EL (cell line): ENCODE measurements at places on chromosomes 7 and 10.

DNA sequence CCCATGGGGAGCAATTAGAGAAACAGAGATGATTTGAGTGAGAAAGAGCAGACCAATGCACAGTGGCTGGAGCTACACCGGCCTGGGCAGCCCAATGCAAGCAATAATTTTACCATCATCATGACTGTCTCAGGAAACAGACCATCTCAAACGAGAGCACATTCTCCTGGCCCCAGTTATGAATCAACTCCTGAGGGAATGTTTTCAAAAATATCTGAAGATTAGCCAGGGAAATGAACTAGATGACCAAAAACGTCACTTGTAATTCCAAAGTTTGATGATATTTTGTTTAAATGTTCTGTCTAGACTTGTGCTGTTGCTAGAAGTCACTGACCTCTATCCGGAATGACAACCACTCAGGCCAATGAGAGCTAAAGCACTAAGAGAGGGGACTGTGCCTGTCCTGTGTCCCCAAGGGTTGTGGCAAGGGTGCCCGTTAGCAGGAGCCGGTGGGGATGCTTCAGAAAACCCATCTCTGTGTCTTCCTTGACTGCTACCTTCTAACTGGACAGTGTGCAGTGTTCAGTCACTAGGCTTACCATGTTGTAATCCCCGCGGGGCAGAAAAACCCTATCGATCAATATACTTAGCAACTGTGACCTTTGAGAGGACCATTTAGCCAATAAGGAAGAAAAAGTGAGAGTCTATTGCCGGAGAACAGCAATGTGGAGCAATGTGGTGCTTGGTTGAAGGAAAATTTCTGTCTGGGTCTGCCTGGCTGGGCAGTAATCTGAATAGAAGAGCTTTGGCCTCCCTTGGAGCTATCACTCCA is 202.4 kb downstream of the ADAM12 start:
- DNase-seq = no peak

DNA sequence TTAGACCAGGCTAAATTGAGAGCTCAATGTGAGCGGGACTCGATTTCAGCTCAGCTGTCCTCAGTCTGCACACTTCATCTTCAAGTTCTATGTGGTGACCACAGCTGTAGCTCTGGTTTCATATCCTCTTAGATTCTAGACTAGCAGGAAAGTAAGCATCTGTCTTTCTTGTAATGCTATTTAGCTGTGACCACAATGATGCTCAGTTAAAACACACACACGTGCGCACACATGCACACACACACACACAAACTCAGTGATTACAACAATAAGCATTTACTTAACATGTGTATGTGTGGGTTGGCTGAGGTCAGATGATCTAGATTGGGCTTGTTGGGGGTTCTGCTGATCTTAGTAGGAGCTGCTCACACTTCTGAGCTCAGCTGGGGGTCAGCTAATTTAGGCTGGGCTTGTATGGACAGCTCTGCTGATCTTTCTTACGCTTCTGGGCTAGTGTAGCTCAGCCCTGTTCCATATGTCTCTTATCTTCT is 82.5 kb downstream of the ZNF365 start:
- DNase-seq = no peak

DNA sequence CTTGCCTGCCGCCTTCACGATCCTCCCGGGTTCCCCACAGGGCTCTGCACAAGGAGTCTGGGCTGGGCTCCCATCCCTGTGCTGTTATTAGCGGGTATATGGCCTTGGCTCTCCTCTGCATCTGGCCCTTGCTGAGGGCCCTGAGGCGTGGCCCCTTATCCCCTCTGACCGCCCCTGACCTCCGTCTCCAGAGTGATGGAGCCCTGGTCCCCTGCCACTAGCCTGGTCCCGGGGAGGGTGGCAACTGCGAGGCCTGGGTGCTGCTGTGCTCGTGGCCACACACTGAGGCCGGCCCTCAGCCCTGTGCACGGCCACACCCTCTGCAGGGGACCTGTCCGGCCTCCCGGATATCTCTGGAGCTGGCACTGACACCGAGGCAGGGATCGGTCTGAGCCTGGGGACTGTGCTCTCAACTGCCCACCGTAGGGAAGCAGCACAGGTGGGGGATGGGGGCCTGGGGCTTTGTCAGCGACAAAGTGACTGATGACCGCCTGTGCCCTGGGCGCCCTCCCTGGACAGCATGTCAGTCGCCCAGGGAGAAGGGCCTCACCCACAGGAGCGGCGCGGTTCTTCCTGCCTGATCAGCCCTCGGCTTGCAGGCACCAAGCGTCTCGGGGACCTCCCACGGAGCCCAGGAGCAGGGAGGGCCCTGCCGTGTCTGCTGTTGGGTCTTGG is 72.4 kb downstream of the NKX6-2 start:
- DNase-seq = no peak

DNA sequence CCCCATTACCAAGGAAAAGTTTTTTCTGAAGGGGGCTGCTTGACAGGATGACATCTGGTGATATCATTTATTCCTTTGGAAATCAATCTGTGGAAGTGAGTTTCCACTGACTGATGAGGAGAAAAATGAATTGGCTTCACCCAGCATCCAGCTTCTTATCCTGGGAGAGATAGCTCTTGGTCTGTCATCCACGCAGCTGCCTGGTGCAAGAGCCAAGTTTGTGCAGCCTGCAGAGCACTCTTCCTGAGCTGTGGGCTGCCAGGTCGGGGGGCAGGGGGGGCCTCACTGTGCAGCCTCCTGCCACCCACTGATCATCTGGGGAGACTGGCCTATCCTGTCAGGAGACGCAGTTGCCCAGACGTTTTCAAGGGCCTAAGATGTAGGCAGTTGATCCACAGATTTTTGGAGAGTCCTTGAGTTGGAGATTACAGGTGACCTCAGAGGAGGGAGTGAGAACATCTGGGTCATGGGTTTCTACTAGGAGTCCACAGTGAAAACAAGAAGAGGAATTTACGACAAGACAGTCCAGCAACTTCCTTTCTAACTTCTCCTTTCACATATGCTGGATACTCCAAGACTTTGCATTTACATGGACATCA is 75.4 kb downstream of the EGFR start:
- DNase-seq = no peak

- no peak for DNase-seq
Measured at GRCh38 chr10:68566955-68567354, 6.8 kb downstream of the TET1 start.

DNA sequence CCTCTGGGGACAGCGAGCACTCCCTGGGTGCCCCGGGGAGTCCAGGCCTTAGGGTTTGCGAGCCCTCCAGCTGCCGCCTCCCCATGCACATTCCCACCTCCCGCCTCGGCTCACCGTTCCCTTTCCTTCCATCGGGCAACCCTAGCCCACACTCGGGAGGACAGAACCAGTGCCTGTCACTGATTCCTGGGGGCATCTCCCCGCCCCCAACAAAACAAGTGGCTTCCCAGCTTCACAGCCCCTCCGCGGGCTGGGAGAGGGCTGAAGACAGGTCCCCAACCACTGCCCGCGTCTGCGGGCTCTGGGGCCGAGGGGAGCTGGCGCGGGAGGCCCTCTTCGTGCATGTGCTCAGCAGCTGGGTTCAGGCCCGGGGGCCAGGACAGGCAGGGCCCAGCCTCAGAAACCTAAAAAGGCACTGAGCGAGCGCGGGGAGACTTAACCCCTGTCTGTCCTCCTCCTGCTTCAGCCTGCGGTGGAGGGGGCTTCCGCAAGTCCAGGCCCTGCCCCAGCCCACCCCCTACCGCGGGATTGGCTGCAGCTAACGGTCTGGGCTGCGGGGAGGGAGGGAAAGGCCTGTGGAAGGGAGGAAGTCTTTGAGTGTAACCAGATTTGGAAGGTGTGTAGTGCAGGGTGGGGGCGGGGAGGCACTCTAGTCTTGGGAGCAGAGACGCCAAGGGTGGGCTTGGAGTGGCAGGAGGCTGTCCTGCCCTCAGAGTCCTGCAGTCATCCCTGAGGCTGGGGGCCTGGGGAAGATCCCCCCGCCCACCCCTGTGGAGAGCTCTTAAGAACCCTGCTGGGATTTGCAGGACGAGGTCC is 1.2 kb downstream of the FLNC start:
- DNase-seq = peak; percentile 69

- DNase-seq = peak; percentile 90
Measured at GRCh38 chr7:106012935-106013439, 49.9 kb downstream of the CDHR3 start.

- peak; percentile 56 for DNase-seq
Measured at GRCh38 chr10:14822879-14823755, 14.7 kb downstream of the CDNF start.

- no peak for DNase-seq
Measured at GRCh38 chr10:33655165-33655815, 320.8 kb upstream of the NRP1 start.

- DNase-seq = peak; percentile 55
Measured at GRCh38 chr7:25844102-25844870, 307.7 kb upstream of the NFE2L3 start.

- DNase-seq = peak; percentile 85
Measured at GRCh38 chr10:16828114-16828568, 10.9 kb upstream of the RSU1 start.

GRCh38 chr10:57799625-57800024 is 468.1 kb downstream of the IPMK start:
- no peak for DNase-seq

- no peak for DNase-seq
Measured at GRCh38 chr7:102140952-102141370, 145.7 kb upstream of the SH2B2 start.

DNA sequence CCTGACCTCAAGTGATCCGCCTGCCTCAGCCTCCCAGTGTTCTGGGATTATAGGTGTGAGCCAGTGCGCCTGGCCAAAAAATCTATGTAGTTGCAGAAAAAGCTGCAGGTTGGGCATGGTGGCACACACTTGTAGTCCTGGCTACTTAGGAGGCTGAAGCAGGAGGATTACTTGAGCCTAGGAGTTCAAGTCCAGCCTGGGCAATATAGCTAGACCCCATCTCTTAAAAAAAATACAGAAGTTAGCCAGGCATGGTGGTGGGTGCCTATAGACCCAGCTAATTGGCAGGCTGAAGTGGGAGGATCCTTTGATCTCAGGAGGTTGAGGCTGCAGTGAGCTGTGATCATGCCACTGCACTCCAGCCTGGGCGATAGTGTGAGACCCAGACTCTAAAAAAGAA is 24.8 kb upstream of the CAMK1D start:
- DNase-seq = no peak

- DNase-seq = no peak
Measured at GRCh38 chr7:39199006-39199405, 221.3 kb downstream of the POU6F2 start.

GRCh38 chr7:94069162-94069739 is 65.1 kb upstream of the BET1 start:
- DNase-seq = peak; percentile 5

- no peak for DNase-seq
Measured at GRCh38 chr10:120897343-120897742, 46.2 kb downstream of the WDR11 start.

DNA sequence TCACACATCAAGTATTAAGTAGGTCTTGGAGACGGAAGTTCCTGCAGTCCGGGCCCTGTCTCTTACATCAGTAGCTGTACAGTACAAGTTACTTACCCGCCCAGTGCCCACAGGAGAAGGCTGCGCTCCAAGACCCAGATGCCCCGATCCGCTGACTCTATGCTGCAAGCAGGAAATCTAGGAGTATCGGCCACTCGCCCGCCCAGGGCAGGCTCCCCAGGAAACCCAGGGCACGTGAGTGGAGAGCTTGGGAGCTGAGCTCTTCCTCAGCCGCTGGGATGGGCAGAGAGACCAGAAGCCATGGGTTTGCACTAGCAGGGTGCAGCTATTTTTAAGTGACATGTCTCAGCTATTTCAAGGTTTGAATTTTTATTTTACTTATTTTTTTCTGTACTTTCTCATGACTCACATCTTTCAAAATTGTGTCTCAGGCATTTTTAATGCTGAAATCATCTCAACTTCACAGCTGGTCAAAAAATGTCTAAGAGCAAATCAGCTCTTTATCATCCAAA is 1.9 kb upstream of the GPER1 start:
- DNase-seq = peak; percentile 13

DNA sequence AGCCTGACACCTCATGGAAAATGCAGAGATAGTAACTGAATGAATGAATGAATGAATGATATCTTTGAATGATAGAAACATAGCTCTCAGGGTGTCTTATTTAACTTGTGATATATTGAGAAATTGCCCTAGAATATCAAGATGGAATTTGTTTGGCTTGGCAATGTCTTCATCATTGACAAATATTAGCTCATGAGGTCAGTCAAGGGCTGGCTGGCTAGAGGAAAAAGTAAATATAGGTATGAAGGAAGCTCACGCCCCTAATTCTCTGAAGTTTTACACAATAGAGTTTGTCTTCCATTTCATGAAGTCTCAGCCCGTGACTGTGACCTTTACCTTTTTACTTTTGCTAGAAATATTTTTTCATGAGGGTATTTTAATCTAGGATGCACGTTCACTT is 305.2 kb downstream of the ADARB2 start:
- no peak for DNase-seq

GRCh38 chr7:32533276-32534029 is 38.2 kb downstream of the AVL9 start:
- no peak for DNase-seq

DNA sequence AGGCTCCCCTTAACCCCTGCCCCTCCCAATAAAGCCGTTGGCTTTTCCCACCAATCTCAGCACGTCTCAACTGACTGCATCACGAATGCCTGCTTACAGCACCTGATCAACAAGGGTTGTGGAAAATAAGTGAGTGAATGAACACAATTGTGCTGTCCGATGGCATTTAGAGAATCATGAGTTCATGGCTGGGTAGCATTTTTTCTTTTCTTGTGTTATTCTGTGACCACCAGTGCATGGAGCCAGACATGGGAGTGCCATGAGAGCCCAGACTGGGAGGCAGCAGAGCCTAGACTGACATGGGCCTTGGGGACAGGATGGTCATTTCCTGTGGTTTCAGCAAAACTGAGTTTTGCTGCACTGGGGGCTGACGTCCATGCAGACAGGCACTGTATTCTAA is 254.1 kb upstream of the IGFBP3 start:
- no peak for DNase-seq

- DNase-seq = no peak
Measured at GRCh38 chr10:47040041-47040491, 128.8 kb downstream of the PTPN20 start.

DNA sequence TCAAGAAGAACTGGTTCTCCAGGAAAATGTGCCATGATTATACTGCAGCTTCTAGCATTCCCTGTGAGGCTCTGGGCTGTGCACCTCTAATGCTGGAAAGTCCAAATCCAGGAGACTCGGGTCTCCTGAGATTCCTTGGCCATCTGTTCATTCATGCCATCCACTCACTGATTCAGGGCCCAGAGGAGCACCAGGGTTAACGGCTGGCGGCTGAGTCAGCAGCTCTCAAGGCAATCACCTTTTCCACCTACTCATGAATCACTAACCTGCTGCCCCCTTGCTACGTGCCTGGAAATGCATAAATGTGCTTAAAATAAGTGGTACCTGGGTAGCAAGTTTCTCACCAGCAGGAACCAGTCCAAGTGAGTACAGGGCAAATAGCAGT is 132.7 kb downstream of the KCNMA1 start:
- DNase-seq = peak; percentile 74

DNA sequence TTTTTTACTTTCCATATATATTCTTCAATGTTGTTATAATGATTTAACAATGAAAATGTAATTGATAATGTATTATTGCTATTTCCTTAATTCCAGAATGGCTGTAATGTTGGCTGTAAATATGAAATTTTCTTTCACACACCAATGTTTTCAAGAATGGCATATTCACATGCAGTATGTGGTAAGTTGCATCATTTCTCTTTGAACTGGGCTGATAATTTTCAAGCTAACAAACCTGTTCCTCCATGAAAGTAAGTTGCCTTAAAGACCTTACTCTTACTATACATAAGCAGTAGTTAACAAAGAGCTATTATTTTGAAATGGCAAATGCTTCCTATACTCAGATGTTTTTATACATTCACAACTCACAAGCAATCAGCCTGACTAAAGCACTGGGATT is 154.5 kb downstream of the TMEM168 start:
- no peak for DNase-seq

GRCh38 chr10:95277201-95277570 is 13.6 kb downstream of the PDLIM1 start:
- no peak for DNase-seq
